Omental fat pad (tissue), 4 donors: ENCODE measurements at places on chromosomes 16 and 17.

DNA sequence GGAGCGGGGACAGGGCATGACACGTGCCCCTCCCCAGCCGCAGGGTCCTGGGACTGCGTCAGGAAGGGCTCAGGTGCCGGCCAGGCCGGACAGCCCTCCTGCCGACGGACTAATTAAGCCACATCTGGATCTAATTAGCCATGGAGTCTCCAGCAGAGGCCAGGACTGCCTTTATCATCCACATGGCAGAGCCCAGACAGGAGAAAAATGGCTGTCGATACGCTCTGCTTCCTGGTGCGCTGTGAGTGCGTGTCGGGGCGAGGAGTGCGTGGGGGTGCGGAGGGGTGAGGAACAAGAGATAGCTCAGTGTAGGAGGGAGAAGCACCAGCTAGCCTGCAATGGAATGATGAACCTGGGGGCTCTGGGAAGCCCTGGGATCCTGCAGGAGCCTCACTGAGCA is 218.8 kb downstream of the IRF8 start:
- no peak for DNase-seq

DNA sequence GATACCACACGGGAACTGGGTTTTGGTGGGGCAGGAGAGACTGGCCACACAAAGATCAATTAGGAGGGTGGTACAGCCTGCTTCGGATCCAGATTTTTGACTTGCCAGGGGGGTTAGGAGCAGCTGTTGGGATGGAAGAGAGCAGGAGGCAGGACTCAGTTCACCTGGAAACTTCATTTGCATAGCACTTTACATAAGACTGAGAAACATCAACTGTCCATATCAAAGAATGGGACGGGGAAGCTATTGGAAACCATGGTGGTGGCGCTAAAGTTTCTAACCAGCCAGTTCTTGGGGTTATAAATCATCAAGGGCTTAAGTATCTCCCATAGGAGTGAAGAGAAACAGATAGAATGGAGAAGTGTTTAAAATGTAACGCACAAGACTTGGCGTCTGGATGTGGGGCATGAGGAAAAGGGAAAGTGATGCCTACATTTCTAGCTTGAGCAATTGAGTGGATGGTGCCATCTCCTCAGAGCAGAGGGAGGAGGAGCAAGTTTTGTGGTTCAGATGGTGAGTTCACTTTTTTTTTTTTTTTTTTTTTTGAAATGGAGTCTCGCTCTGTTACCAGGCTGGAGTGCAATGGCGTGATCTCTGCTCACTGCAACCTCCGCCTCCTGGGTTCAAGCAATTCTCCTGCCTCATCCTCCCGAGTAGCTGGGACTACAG is 6.4 kb upstream of the SRCAP start:
- DNase-seq: no peak

DNA sequence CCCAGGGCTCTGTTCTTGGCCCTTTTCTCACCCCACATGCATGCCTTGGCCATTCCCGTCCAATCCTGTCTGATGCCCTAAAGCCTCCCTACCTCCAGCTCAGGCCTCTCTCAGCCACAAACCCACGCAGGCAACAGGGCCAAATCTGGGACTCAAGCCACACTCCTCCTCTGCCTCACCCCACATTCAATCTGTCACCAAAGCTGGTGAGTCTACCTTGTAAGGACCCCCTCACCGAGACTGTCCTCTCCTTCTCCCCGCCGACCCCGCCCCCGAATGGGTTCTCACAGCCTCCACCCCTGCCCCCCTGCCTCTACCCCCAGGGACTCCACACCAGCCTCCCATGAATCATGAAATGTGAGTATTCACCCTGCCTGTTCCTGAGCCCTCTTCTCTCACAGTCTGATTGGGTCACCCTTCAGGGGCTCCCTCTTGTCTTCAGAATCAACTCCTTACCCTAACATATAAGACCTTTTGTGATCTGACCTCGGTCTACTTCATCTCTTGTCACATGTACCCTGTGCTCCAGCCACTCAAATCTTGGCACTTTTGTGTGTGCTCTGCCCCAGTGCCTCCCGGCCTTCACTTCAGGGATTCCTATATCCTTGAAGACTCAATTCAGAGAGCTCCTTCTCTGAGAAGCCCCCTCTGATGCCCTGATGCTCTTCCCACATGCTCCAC is 10.7 kb downstream of the EPOP start:
- DNase-seq: no peak

GRCh38 chr16:64866021-64866420 is 255.8 kb downstream of the CDH11 start:
- DNase-seq: no peak

DNA sequence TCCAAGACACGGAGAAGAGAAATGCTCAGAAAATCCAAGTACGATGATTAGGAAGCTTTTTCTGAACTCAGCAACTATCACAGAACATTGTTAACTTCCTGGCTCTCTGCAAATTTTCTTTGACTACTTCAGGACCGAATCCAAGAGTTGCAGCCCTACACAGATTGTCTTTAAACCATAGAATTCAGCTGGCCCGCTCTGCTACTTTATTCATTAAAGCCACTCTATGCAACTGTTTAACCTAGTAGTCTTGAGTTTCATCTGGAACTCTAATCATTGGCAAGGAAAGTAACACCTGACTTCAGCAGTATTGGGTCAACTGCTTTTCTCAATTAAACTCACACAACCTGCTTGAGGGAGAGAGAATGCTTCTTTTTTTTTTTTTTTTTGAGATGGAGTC is 210.1 kb downstream of the SLC39A11 start:
- DNase-seq: no peak

DNA sequence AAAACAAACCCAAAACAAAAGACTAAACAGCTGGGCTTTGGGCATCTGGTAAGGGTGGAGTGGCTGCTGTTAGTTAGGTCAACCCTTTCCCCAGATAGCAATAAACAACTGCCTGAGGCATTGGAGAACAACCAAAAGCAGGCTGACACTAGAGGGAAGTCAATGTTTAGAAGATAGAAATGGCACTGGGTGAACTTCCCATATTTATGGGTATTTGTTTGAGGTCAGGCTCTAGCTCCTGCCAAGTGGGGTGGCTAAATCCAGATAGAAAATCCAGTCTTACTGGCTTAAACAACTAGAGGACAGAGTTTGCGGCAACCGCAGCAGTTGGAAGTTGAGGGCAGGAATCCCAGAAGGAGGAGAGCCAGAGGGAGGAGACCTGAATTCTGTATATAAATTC is 79.4 kb downstream of the SDK2 start:
- DNase-seq: no peak

GRCh38 chr16:17377360-17378324 is 93.1 kb downstream of the XYLT1 start:
- DNase-seq: no peak

- DNase-seq: no peak
Observed at GRCh38 chr17:3851461-3852100, 5.5 kb upstream of the NCBP3 start.

DNA sequence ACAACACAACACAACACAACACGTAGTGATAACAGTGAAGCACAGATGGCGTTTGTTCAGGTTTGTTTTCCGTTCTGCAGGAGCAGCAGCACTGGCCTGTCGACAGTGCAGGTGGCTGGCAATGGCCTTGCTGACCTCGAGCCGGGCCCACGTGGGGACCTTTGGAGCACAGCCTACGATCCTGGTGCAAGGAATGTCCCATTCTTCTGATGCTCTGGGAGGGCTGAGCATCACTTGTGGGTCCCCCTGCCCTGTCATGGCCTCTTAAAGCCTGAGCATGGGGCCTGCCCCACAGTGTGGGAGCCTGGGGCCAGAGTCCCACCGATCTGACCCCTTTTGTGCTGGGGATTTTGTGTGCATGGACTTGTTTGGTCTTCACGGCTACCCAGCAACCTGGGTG is 6.8 kb downstream of the MAP2K3 start:
- DNase-seq: no peak

DNA sequence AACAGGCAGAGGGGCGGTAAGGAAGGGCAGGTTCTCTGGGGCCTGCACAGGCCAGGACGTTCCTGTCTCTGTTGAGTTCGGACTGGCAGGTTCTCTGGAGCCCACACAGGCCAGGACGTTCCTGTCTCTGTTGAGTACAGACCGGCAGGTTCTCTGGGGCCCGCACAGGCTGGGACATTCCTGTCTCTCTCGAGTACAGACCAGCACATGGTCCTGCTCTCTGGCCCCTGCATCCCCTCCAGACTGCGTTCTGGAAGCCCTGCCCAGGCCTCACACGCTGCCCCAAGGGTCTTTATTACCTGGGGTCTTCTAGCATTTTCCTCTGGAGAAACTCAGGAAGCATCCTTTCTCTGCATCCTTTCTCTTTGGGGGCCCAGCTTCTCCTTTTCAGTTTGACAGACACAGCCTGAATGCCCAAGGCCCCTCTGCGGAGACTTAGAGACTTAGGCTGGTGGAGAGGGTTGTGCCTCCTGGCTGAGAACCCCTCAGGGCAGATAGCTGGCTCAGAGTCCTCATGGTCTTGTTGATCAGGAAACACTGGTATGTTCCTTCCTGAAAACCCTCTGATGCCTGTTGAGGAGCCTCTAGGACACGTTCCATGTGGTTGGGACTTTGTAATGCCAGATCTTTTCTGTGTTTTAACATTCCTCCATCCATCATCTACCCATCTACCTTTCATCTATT is 18.0 kb upstream of the GSE1 start:
- DNase-seq: no peak

DNA sequence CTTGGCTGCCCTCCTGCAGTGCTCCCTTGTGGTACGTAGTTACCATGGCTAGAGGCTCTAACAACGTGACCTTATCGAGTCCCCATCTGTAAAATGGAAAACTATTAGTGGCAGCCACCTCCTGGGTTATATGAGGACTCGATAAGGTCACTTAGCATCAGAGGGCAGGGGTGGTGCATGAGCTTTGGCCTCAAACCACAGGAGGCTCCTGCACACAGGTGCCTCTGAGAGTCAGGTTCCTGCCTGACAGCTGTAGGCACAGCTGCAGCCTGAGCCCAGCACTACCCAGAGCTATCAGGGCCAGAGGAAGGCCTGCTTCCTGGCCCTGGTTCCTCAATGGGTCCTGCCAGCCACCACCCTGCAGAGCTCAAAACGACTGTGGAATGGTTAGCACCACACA is 57.2 kb upstream of the SEC14L1 start:
- no peak for DNase-seq

GRCh38 chr17:37234106-37234505 is 141.7 kb upstream of the C17orf78 start:
- DNase-seq: no peak
